CD8-positive, alpha-beta T cell (primary cell): ENCODE measurements at places on chromosomes 2 and 18. TPM values are rescaled to one million over a fixed set of nuclear protein-coding genes. Genes with fewer than 3 reads are reported as not detected.

The GAD1 gene
- total RNA-seq, result not detected

The ANKRD53 gene
- total RNA-seq, result 1.7 TPM

The TUBA3E gene
- not detected for total RNA-seq

The ASB18 gene
- not detected for total RNA-seq

The AGBL5 gene
- total RNA-seq, result 9.7 TPM

The RFTN2 gene
- not detected for total RNA-seq

The CAPN13 gene
- total RNA-seq, result not detected

DNA sequence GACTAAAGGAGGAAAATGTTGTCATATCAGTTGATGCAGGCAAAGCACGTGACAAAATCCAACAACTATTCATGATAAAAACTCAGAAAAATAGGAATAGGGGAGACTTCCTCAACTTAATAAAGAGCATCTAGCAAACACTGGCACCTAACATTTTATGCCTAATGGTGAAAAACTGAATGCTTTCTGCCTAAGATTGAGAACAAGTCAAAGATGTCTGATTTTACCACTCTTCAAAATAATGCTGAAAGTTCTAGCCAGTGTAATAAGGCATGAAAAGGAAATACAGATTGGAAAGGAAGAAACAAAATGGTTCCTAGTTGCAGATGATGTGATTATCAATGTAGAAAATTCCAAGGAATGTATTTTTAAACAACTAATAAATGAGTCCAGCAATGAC lies 58.4 kb downstream of the SMAD4 start:
- DNase-seq, result no peak

GRCh38 chr18:63421514-63421913 lies 762 bp downstream of the VPS4B start:
- DNase-seq, result no peak

GRCh38 chr2:101613056-101613704 lies 84.3 kb upstream of the MAP4K4 start:
- no peak for DNase-seq

- DNase-seq, result no peak
These were observed 49.2 kb downstream of the MYOM1 start for GRCh38 chr18:3170441-3171161.

DNA sequence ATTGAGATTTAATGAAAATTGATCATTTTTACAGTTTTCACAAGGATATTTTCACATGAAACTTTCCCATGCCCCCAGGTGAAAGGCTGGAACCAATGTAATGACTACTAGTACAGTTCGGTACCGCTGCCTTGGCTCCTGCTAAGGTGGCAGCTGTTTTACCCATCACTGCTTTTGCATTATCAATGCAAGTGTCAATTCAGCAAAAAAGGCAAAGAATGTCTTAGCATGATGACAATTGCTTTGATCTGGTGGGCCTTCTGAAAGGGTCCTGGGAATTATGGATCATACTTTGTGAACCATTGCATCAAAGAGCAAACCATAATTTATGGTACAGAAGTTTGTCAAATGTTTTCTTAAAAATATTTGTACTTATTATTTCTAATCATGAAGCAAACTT lies 107.2 kb downstream of the KYNU start:
- DNase-seq, result no peak

- DNase-seq, result no peak
These were observed 338.3 kb downstream of the ALK start for GRCh38 chr2:29583104-29583503.

GRCh38 chr18:22110461-22110924 lies 58.9 kb upstream of the GATA6 start:
- DNase-seq, result no peak

DNA sequence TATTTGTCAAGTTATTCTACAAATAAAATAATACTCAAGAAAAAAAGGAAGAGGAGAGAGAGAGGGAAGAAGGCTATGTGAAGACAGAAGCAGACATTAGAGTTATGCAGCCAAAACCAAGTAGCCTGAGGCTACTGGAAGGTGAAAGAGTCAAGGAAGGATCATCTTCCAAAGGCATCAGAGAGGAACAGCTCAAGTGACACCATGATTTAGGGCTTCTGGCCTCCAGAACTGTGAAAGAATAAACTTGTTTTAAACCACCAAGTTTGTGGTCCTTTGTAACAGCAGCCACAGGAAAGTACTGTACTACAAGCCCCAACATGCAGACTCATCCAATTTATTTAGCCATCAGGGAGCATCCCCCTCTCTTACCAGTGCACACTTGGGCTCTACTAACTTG lies 788.5 kb upstream of the LRRTM1 start:
- no peak for DNase-seq

DNA sequence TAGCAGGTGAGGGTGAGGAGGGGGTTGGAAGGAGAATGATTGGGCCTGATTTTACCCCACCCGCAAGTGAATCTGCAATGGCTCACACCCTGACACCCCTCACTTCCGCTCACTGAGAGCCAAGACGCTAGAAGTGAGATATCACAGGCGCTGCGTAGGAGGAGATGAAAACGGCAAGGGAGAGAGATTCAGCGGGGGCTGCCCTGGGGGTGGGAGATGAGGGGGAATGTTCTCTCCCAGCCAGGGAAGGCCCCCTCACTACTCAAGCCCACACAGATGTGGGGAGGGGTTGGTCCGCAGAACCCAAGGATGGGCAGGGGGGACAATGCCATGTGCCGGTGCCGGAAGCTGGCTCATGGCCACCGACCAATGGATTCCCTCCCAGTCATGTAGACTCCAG lies 32.9 kb downstream of the LOXHD1 start:
- DNase-seq, result no peak

- DNase-seq, result no peak
These were observed 1354.8 kb upstream of the CDH2 start for GRCh38 chr18:29531746-29532145.

DNA sequence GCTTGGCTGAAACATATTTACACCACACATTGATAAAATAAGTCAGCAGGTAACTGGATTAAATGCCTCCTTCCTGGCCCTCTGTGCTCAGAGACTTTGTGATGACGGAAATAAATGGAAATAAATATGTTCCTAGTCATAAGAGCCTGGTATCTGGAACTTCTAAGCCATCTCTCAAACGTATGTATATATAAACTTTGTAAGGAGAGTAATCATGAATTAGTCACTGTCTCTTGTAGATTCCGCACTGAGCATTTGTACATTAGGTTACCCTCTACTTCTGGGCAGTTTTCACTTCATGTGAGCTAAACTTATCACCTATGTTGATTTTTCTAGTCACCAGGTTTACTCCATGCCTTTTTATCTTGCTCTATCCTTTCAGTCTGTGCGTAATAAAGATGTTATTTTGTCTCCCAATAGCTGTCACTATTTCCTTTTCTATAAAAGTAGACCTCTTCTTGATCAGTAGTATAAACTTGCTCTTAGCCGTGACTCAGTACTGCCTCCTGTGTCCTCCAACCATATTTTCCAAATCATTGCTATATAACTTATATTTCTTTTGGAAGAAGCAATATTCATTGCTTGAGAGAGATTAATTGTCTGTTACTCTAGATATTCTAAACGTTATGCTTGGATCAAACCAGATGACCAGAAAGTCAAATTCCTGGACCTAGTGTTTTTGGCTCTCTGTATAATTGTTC lies 53.2 kb downstream of the FEZ2 start:
- DNase-seq, result no peak

- DNase-seq, result no peak
These were observed 170.8 kb downstream of the INO80D start for GRCh38 chr2:205915130-205915524.

DNA sequence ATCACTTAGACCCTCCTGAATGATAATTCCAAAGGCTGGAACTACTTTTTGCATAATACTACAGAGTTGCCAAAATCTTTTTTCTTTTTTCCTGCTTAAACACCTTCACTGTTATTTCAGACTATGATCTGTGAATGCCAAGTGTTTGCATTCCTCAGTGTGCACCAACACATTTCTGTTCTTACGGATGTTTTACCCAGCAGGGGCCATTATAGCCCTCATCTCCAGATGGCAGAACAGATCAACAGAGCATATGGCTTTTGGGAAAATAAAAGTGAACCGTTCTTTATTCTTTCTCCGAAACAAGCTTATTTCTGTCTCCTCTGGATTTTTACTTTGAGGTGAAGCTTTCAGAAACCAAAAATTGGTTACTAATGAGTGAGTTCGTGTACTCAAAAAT lies 1226.6 kb upstream of the FAM98A start:
- DNase-seq, result no peak

DNA sequence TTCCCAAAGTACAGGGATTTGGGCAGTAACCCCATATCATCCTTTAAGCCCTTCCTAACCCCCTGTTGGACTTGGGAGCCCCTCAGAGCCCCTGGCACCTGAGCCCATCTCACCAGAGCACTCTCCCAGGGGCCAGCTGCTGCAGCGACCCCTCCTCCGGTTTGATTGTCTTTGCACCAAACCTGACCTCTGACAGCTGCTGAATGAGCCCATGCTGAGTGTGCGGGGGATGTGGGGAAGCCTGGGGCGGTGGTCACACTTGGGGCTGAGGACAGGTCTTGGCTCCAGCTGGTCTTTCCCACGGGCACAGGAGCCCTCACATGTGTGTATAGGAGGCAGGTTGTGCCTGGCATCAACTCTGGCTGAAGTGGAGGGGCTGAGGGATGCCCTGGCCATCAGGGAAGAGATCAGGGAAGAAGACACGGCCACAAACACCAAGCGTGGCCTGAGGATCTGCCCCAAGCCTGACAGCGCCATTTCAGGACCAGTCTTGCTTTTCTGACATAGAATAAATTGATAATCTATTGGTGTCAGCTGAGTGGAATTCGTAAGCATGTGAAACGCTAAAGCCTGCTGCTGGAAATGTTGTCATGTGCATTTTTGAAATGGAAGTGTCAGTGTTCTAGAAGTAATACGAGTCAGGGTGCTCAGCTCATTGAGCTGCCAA lies 102.4 kb downstream of the ACKR3 start:
- DNase-seq, result no peak

- DNase-seq, result no peak
These were observed 143.2 kb downstream of the TMEFF2 start for GRCh38 chr2:192051533-192051932.

- DNase-seq, result no peak
These were observed 214.5 kb upstream of the CTAGE1 start for GRCh38 chr18:22632191-22632590.

- DNase-seq, result no peak
These were observed 26.2 kb upstream of the SPOPL start for GRCh38 chr2:138475277-138475776.

GRCh38 chr2:207226243-207226642 lies 60.5 kb upstream of the KLF7 start:
- DNase-seq, result no peak
